Germinal center (tissue), 1 donor: ENCODE measurements at places on chromosomes 7 and 10.

- no peak for DNase-seq
These were observed 31.7 kb upstream of the SEMA3C start for GRCh38 chr7:80950550-80950967.

DNA sequence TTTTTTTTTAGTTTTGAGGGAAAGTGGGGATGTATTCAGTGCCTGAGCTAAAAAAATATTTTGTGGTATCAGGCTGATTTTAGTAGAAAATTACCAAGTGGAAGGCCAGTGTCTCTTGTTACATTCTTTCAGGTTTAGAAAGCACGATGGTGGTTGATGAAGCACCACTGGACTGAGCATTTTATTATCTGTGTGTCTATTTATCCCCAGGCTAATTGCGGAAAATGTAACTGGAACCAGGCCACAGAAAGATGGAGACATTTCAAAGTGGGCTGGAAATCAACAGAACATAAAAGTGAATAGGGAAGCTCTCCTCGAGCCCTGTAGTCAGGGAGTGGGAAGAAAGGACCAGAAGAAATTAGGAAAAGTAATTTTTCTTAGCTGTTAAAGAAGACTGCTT, 261.0 kb downstream of the STK31 start:
- DNase-seq = no peak

DNA sequence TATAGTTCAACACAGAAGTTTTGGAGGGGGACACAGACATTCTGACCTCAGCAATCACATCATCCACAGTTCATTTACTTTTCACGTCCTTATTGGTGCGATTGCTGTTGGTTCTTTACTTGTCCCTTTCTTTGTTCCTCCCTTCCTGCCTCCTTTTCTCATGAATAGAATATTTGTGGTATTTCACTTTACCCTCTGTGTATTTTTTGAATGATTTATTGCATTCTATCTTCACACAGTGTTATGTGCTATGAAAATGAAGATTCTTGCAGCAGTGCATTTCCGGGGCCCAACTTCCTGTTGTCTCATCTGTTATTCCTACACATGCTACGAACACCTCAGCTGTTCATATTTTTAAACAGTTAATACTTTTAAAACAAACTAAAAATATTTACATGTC, 179.6 kb downstream of the ZMYND11 start:
- DNase-seq = no peak

DNA sequence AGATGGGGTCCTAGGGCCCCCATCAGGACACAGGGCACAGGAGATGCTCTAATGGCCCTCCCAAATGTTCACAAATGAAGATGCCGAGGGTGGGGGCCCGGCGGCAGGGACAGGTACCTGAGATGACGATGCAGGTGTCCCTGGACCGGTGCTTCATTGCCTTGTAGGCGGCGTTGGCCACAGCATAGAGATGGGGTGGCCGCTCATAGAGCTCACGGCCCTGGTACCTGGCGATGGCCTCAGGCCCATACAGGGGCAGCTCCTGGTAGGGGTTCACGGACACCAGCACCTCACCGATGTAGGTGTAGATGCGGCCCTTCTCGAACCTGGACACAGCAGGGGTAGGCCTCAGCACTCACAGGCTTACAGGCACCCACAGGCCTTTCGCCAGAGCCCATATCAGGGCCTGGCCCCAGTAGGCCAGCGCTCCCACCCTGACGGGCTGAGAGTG, 2.0 kb downstream of the MYO1G start:
- no peak for DNase-seq

- DNase-seq = no peak
These were observed 29.6 kb downstream of the CCDC172 start for GRCh38 chr10:116353817-116354216.

DNA sequence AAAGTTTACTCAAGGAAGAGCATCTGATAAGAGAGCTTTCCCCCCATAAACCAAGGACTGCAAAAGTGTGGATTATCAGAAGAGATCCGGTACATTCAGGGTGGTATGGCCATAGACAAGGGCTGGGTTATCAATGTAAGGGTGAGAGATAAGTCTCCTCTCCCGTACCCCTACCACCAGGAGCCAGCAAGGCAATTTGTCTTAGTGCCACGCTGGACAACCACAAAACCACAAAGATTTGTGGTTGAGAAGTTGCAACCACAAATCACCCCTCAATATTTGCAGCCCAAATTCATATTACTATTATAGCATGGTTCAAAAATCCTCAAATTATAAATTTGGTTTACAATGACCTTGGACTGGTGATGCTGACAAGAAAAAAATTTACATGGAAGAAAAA, 2.3 kb upstream of the ZSCAN25 start:
- no peak for DNase-seq

DNA sequence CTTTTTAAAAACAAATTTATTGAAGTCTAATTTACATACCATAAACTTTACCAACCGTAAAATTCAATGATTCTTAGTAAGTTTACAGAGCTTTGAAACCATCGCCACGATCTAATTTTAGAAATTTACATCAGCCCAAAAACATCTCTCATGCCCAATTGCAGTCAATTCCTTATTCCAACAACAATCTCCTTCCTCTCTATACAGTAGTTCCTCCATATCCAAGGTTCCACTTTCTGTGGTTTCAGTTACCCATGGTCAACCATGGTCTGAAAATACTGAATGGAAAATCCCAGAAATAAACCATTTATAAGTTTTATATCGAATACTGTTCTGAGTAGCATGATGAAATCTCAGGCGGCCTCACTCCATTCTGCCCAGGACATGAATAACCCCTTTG, 183.4 kb upstream of the ADCY1 start:
- no peak for DNase-seq

DNA sequence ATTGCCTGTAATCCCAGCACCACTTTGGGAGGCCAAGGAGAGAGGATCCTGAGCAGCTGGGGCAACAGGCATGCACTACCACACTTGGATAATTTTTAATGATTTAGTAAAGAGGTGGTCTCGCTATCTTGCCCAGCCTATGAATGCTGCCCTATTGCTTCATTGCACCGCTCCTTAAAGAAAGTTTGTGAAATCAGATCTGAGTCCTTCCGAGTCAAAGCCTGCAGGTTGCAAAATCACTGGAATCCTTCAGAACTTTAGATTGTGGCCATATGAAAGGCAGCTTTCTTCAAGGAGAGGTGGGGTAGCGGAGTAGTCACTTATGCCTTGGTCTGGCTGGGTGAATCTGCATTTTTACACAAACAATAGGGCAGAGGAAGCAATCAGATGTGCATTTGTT, 166.3 kb downstream of the ARHGAP12 start:
- DNase-seq = no peak

DNA sequence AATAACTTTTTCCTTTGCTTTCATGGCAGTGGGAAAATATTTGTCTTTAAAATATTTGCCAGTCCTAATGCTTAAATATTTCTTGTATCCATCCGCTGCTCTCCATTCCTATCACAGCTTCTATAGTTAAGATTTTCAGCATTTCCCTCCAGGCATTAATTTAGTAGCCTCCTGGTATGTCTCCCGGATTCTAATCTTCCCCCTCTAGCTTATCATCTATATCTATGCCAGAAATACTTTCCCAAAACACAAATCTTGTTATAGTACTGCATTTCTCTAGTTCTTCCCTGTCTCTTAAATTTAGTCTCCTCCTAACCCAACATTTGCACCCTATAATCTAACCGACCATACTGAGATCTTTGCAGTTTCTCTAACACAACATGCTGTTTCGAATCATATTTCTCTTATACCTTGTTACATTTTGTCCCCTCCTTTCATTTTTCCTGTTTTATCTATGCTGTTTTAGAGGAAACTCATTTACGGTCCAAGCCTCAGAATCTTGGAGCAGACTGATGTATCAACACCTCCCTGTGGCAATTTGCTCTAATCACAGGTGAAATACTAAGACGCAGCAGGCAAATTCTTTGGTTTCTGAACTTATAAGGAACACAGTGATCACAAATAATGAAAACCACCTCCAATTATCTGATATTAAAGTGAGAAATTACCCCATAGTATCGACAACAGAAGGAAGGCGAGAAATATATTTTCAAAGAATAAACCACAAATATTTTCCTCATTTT, 10.3 kb downstream of the CNTNAP2 start:
- DNase-seq = no peak

- no peak for DNase-seq
These were observed 164.1 kb upstream of the NPY start for GRCh38 chr7:24119852-24120251.

GRCh38 chr7:128810473-128810872, 18.7 kb downstream of the CCDC136 start:
- no peak for DNase-seq

GRCh38 chr7:132723506-132724081, 147.3 kb upstream of the PLXNA4 start:
- DNase-seq = no peak

GRCh38 chr7:138929969-138930368, 51.2 kb downstream of the KIAA1549 start:
- DNase-seq = no peak

GRCh38 chr7:108045154-108045553, 42.2 kb upstream of the LAMB1 start:
- no peak for DNase-seq

- no peak for DNase-seq
These were observed 619.6 kb downstream of the ARL4A start for GRCh38 chr7:13307040-13307439.

DNA sequence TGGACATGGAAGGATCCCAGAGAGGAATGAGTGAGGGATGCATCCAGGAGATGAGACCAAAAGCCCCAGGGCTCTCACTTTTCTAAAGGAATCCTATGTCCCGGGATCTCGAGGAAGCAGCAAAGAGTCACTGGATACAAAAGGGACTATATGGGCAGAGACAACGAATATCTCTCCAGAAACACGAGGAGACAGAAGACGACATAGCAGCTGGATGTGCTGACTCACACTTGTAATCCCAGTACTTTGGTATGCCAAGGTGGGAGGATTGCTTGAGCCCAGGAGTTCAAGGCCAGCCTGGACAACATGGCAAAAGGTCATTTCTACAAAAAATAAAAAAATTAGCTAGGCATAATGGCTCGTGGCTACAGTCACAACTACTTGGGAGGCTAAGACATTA, 24.7 kb upstream of the MSMB start:
- DNase-seq = no peak

DNA sequence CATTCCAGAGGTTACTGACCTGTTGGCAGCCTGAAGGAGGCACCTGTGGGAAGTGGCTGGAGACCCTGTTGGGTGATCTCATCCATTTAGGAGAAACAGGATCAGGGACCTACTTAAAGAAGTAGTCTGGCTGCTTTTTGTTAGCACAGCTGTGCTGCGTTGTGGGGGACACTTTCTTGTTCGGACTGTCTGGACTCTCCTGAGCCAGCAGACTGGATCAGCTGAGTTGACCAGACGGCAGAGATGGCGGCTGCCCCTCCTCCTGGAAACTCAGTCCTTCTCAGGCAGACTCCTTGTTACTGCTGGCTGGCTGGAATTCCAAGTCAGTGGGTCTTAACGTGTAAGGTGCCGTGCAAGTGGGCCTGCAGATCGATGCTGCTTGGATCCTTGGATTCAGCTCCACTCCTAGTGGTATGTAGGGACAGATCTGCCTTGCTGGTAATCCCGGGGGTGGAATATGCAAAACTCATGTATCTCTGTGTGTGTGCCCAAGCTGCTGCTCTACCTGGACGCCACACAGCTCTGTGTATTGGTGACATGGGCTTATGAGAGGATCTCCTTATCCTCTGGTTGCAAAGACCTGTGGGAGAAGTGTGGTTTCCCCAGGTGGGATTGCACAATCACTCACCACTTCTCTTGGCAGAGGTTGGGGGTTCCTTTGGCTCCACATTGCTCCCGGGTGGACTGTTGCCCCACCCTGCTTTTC, 87.3 kb downstream of the CCSER2 start:
- DNase-seq = no peak

DNA sequence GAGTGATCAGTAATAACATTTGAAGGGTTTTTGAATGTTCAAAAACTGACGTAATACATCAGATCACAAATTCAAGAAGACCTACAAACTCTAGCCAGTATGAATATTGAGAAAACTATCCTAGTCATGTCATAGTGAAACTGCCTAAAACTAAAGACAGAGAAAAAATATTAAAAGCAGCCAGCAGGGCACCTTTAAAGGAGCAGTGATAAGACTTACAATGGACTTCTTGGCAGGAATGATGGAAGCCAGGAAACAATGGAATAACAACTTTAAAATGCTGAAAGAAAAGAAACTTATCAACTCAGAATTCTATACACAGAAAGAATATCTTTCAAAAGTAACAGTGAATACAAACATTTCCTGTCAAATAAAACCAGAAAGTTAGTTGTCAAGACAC, 78.3 kb upstream of the CTBP2 start:
- no peak for DNase-seq

GRCh38 chr7:149330914-149331567, 69.0 kb downstream of the ZNF783 start:
- no peak for DNase-seq

- no peak for DNase-seq
These were observed 15.0 kb downstream of the RPA3 start for GRCh38 chr7:7703427-7703826.

DNA sequence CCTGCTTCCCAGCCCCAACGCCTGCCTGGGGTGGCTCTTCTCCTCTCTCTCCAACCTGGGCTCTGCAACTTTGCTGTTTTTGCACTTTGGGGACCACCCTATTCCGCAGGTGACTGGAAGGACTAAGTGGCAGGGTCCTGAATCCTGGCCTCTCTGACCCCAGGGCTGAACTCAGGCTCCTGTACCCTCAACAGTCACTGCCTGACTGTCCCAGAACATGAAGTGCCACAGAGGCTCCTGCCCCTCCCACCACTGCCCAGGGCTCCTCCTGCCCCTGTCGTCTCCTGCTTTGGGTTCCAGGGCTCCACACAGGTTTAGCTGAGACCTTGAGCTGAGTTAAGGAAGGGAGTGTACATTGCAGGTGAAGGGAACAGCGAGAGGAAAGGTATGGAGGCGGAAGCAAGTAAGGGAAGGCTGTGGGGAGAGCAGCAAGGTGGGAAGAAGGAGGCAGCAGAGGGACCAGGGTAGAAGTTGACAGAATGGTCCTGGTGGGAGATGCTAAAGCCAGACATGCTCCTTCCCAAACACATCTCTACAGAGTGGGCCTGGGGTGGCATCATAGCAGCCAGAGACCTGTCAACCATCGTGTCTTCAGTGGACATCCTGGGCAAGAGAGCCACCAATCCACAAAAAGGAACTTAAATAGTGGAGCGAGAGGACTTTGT, 5.7 kb upstream of the GRID1 start:
- no peak for DNase-seq

DNA sequence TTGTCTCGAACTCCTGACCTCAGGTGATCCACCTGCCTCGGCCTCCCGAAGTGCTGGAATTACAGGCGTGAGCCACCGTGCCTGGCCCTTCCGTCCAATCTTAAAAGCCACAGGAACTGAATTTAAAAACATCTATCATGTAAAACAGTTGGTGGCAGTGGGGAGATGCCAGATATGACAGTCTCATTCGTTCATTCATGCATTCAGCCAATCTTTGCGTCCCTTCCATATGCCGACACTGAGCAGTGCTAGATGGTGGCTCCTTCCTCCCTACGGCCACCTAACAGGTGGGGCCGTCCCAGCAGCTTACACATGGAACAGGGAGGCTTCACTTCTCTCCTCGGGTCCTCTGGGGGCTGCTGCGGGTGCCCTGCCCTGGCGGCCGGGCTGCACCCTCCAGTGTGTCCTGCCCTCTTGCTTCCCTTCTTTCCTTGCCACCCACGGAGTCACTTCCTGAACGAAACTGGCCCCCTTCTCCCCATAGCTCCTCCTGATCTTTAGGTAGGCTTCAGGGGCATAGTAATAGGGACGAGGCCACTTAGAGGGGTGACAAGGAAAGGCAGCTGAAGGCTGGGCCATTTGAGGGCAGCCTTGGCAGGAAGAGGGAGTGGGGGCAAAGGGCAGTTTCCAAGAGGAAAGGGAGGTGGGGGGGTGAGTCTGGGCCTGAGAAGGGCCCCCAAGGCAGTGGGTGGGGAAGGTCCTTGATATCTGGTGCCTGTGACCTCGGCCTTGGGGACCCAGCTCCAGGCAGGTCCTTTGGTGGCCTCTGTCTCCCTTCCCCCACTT, 53.8 kb downstream of the PROSER2 start:
- no peak for DNase-seq
